ENCODE measurements at places on chromosomes 3 and 15. TPM values are rescaled to one million over a fixed set of nuclear protein-coding genes. Genes with fewer than 3 reads are reported as not detected.

SKOR1 gene
- 0.17 TPM for total RNA-seq

ADAMTS17 gene
- total RNA-seq: 0.17 TPM

PIGBOS1 gene
- 7.4 TPM for total RNA-seq

UBA7 gene
- total RNA-seq: 50.1 TPM

BCL2A1 gene
- 5.9 TPM for total RNA-seq

SERINC4 gene
- under 0.01 TPM for total RNA-seq

SCN5A gene
- total RNA-seq: 0.50 TPM

RPL39L gene
- total RNA-seq: 17.5 TPM

LRRIQ4 gene
- total RNA-seq: under 0.01 TPM

SETD5 gene
- total RNA-seq: 53.7 TPM

PCOLCE2 gene
- total RNA-seq: 6.7 TPM

CACNA2D3 gene
- 0.77 TPM for total RNA-seq

MEX3B gene
- total RNA-seq: 8.1 TPM

IFT122 gene
- total RNA-seq: 16.9 TPM

CD86 gene
- total RNA-seq: not detected

IQCH gene
- 5.0 TPM for total RNA-seq

CFAP20DC gene
- 3.8 TPM for total RNA-seq

All from fibroblast of lung (primary cell).